ENCODE measurements at places on chromosomes 7 and 10.
A peak's percentile ranks its signal among the peaks of the same experiment; 100 is the strongest.

GRCh38 chr7:123211545-123211944 lies 11.8 kb upstream of the SLC13A1 start:
- no peak for DNase-seq

- no peak for DNase-seq
Measured at GRCh38 chr10:78925800-78926319, 142.9 kb upstream of the ZMIZ1 start.

DNA sequence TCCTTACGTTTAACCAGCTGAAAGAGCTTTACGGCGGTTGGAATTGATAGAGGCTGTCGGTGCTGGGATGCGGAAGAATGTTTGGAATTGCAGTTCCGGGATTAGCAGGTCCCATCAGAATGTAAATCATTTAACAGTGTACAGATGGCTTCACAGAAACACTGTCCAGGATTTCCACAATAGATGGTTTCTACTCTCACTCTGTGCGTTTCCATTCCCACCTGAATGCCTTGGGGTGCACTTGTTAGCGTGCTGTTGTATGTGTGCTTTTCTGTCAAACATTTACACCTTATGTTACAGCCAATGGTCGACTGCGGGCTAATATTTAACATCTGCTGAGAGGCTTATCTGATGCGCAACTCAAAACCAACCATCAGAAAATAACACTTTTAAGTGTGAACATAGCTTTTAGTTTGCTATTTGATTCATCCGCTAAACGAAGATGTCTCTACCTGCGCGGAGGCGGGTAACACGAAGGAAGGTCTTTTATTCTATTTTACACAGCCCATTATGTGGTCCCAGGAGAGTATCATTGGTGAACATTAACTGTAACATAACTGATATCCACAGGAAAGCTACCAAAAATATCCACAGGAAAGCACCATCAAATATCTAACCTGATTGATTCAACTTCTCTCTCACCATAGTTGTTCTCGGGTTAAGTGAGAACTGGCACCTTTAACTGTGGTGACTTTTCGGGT lies 179.0 kb downstream of the PRPF18 start:
- DNase-seq, result no peak

DNA sequence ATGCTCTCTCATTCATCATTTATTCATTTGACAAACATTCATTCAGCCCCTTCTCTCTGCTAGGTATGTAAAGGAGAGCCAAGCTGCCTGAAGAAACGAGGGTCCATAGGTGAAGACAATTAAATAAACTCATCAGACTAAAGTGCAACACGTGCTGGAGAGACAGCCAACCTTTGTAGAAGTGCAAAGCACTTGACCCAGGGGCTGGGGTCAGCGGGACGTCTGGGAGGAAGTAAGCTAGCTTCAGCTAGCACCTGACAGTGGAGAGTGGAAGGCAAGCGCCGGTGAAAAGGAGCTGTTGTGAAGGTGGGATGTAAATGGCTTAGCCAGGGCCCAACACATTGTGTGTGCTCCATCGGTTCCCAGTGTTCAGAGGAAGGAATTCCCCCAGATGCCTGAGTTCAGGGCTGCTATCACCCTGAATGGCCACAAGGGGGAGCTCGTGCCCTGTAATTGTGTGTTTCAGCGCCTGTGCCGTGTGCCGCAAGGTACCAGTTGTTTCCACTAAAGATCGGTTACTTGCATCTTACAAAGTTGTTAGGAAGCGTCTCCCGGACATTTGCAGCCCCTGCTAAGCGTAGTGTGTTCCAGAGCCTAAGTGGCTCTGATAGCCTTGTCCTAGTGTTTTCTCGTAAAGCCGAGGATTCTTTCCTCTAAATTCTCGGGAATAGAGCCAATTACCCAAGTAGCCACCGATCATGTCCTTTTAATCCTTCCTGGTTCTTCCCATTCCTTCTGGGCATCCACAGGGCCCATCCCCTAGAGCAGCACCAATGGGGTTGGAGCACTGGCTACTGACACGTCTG lies 30.6 kb downstream of the TLX1 start:
- DNase-seq, result peak; percentile 56

GRCh38 chr10:76774987-76775603 lies 862.5 kb downstream of the KCNMA1 start:
- no peak for DNase-seq

GRCh38 chr7:94507962-94508361 lies 1.6 kb upstream of the CASD1 start:
- peak; percentile 16 for DNase-seq

- no peak for DNase-seq
Measured at GRCh38 chr10:131845505-131846239, 55.1 kb upstream of the PPP2R2D start.

- DNase-seq, result no peak
Measured at GRCh38 chr10:83254698-83255097, 884.6 kb upstream of the GHITM start.

DNA sequence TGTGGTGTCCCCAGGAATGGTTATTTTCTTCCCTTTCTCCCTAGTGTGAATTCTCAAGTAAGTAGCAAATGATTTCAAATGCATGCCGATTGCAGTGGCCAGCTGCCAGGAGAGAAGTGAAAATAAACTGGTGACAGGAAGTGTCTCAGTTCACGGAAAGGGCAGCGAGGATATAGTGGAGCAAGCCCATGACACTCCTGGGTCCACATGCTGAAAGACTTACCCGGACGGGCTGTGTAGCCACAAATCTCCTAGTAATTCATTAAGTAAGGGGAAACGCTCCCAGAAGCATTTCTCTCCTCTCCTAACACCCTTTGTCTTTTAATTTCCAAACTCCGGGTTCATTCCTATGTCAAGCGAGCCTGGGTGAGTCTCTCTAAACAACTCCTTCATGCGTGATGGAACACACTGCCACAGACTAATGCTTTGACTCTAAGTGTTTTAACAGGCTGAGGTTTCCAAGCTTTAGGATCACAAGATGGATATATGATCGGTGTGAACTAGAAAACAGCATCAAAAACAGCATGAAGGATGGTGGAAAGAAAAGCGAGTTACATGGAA lies 125.6 kb downstream of the CYP26A1 start:
- DNase-seq, result no peak

- no peak for DNase-seq
Measured at GRCh38 chr10:97782455-97783228, 10.8 kb upstream of the SFRP5 start.

GRCh38 chr10:35578618-35578956 lies 26.6 kb upstream of the GJD4 start:
- DNase-seq, result no peak

DNA sequence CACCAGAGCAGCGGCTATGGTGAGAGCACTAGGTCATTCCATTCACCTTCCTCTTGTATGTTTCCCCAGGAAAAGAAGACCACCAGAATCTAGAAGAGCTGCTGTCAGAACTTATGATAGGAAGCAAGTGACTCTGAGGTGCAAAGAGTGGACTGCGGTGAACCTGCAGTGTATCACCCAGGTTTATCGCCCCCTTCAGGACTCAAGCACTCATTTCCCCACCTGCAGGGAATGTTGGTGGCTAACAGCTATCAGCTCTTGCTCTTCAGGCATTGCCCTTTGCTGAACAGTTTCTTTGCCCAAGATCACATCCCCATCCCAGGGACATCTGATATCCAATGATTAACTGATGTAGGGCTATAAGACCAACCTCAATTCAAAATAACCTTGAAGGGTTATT lies 66.3 kb upstream of the IL6 start:
- DNase-seq, result no peak

- DNase-seq, result no peak
Measured at GRCh38 chr10:96987842-96988175, 155.7 kb downstream of the LCOR start.

GRCh38 chr10:76337641-76338040 lies 906.2 kb downstream of the LRMDA start:
- DNase-seq, result no peak

DNA sequence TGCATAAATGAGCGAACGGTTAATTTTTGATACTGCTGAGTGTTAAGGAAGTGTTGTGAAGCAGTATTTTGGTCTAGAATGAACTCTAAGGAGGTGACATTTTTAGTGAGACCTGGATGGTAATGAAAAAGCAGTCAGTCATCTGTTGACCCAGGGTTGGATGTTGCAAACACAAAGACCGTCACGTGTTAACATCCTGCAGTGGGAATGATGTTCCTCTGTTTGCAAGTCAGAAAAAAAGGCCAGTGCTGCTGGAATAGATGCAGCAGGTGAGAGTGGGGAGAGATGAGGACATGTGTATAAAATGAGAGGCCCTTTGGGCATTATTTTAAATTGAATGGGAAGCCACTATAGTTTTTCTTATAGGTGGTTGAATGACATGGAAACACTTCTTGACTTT lies 39.3 kb downstream of the INSYN2A start:
- DNase-seq, result no peak

DNA sequence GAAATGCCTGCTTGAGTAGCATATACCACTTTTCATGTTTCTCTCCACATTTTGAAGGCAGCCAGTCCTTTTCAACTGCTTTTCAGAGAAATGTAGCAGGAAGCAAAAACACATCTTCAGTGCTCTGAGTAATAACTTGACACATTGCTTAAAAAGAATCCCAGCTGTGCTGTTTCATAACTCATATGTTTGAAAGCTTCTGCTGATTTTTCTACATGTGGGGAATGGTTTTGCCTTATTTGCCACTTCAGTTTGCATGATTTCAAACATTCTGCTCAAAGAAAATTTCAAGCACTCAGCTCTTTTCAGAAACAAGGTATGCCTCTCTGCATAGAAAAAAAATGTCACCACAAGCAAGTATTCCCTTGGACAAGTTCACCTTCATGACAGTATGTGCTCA lies 732.8 kb downstream of the POM121L12 start:
- no peak for DNase-seq

DNA sequence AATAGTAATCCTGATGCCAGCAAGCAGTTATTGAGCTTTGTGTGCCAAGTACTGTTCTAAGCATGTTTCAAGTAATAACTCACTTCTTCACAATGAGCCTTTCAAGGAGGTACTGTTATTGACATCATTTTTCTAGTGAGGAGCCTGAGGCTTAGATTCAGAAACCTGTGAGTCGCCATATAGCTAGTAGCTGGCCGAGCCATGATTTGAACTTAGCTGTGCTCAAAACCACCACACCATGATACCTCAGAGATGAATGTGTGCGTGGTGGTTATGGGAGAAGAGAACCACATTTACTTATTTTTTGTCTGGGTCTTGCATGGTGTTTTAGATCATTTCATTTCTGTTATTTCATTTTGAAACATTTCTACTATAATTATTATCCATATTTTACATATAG lies 578.9 kb downstream of the AUTS2 start:
- peak; percentile 65 for DNase-seq

DNA sequence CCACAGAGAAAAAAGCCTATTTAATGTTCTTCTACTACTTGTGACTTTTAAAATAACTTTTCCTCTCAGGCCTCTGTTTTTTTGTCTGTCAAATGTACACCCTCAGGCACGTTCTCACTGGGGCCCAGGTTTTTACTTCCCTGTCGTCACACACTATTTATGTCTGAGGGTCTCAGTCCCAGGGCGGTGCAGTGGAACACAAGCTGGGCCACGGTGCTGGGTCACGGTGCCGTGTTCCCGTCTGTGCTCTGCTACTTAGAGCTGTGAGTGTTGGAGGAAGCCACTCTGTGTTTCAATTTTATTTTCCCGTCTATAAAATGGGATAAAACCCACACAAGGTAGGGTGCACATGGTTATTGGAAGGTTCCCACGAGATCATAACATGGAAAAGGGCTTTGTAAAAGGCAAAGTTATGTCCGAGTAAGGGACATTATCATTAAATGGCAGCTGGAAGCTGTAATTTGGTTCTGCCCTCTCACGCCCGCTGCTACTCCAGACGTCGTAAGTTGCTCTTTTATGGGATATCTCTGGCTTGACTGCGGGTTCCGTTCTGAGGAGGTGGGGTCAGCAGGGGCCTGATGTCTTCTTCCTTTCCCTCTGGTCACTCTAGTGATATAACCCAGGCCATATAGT lies 25.2 kb downstream of the ZNF775 start:
- DNase-seq, result no peak

DNA sequence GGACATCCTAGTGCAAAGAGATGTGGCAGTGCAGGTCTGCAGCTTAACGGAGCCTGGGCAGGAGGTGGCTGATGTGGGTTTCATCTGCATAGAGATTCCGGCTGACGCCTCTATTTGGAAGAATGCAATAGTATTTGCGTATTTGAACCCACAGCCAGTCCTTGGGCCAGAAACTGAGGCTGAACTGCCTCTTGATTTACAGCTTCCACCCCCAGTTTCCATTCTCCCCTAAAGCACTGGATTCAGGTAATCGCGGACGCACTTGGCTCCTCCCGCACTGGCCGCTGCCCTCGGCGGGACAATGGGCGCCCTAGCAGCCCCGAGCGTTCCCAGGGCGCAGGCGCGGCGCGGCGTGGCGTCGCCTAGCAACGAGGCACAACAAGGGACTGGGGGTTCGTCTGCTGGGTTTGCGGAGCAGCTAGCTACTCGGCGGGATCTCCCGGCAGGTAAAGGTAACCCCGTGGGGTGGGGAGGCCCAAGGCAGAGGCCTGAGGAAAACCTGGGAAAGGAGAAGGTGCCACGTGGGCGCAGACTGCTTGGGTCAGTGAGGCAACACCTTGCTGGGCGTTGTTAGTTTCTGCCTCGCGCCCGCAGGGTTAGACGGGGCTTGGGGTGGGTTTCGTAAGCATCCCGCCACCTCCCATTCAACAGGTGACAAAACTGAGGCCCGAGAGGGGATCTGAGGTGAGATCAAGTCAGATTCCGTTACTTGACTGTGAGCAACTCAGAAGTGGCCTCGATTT lies at the start of gene ARMC3:
ARMC3 (plus strand) TSS at position 393 of the 743 bp plus-strand sequence. CDS start 3,944 bp downstream, outside the sequence.
- DNase-seq, result peak; percentile 56

DNA sequence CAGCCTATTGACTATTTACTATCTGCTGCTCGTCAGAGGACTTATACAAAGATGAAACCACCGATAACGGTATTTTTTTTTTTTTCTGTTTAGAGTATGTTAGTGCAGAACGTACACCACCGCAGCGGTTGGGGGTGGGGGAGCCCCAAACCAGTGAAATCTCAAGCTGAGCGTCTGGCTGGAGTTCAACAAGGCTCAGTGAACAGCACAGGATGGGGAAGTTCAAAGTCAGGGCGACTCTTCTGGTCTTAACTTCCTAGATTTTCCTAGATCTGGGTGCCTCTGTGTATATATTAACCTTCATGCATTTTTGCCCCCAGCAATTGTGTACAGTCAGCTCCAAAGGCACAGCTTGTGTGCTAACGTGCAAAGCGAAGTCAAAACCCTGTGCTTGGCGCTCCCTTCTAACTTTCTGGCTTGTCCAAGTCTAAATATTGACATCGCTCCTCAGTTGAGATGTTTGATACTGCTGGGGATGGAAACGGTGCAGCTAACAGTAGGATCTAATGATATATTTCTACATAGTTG lies 1.1 kb downstream of the RHOBTB1 start:
- no peak for DNase-seq

DNA sequence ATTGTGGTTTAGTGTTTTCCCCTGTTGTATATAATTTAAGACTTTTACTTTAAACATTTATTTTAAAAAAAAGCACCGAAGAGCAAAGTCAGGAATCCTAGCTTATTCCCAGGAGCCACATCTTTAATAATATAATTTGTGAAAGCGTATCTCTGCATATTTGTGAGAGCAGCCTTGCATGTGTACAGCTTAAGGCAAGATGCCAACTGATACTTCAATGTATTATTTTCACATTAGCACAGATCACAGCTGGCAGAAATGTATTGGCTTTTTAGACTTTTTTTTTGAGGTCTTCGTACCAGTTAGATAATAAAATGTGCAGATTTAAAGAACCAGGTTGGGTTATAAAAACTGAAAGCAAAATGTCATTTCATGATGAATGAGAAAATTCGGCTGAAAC lies 845.7 kb upstream of the POT1 start:
- DNase-seq, result no peak

Measured in T-helper 2 cell (primary cell).